Testis (tissue), 5 donors: ENCODE measurements at places on chromosomes 2 and 18.

- no peaks in the 10 kb centered on the region for H3K36me3 ChIP-seq
Measured at GRCh38 chr18:47438001-47438400, 186.5 kb upstream of the SKOR2 start.

- H3K4me3 ChIP-seq, result no peak overlapping the region
- no peak overlapping the region for H3K27ac ChIP-seq
- no peaks in the 10 kb centered on the region for H3K4me1 ChIP-seq
- no peaks in the 10 kb centered on the region for H3K36me3 ChIP-seq
Measured at GRCh38 chr2:237835372-237835771, 24.1 kb upstream of the RAMP1 start.

- no peak overlapping the region for H3K4me3 ChIP-seq
- H3K4me1 ChIP-seq, result no peaks in the 10 kb centered on the region
- H3K36me3 ChIP-seq, result no peaks in the 10 kb centered on the region
- no peak overlapping the region for H3K27ac ChIP-seq
Measured at GRCh38 chr18:75400366-75400765, 27.1 kb downstream of the SMIM21 start.

DNA sequence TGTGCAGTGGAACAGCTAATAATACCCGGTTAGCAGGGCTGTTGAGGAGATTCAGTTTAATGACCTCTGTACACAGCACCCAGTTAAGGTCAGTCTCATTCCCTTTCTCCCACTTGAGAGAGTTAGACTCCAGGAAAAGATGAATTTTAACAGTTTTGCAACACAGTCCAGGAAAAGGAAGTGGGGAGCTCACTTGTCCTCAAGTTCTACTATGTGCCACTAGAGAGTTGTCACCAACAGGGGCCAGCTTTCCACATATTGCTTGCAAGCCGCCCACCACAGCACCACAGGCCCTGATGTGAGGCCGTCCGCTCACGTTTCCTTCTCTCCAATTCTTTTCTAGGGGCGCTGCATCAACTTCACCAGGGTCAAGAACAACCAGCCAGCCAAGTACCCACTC is 142.1 kb downstream of the GFPT1 start:
- H3K36me3 ChIP-seq, result no peaks in the 10 kb centered on the region
- H3K27ac ChIP-seq, result no peak overlapping the region
- H3K27me3 ChIP-seq, result no peaks in the 10 kb centered on the region
- H3K4me3 ChIP-seq, result no peak overlapping the region
- H3K4me1 ChIP-seq, result no peaks in the 10 kb centered on the region
